C1 segment of cervical spinal cord (tissue), 14 donors: ENCODE measurements at places on chromosomes 5 and 9.

- no peak for DNase-seq
Observed at GRCh38 chr5:106481374-106481773, 1189.4 kb downstream of the EFNA5 start.

DNA sequence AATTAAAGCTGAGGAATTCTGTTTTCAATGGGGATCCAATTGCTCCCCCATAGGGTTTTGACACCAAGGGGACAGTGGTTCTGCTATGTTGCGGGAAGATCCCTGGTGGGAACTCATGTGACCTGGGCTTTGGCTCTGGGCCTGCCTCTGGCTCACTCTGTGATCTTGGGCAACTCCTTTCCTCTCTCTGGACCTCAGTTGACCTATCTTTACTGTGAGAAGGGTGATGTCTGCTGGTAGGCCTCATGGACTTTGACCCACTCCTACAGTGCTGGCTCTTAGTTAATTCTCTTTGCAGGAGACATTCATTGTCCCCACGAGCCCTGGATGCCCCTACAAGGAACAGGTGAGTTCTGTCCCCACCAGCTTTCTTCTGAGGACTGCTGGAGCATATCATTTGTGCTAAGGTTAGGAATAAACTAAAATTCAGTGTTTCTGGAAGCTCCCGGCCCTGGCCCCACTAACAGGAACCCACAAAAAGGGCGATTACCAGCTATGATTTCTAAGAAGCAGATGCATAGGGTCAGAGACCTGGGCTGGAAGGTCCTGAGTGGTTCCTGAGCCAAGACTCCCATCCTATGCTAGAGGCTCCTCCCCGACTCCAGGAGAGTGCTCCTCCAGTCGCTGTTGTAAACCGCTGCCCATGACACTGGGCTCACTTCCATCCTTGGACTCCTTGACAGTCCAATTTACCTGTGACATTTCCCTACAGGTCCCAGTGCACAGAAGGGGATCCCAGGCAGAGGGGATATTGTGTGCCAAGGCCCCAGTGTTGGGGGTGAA, 218.3 kb downstream of the PAX5 start:
- no peak for DNase-seq

GRCh38 chr5:19319252-19319651, 668.7 kb downstream of the CDH18 start:
- no peak for DNase-seq

GRCh38 chr5:36060420-36060887, 6.2 kb downstream of the UGT3A2 start:
- no peak for DNase-seq

GRCh38 chr9:113219969-113220368, 1.1 kb downstream of the FKBP15 start:
- DNase-seq: no peak

DNA sequence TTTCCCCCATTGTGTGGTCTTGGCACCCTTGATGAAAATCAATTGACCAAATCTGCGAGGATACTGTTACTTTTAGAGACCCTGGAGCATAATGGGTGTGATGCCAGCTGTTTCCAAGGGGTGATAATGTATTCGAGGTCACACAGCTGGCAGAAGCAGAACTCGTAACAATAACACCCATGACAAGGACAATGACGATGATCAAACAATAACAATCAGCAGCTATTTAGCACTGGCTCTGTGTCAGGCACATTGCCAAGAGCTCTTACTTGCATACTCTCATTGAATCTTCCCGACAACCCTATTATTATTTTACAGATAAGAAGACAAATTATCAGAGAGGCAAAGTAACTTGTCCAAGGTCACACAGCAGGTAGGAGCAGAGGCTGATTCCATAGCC, 223.7 kb upstream of the MSX2 start:
- DNase-seq: no peak

- DNase-seq: no peak
Observed at GRCh38 chr5:160233215-160233614, 3.9 kb downstream of the FABP6 start.

DNA sequence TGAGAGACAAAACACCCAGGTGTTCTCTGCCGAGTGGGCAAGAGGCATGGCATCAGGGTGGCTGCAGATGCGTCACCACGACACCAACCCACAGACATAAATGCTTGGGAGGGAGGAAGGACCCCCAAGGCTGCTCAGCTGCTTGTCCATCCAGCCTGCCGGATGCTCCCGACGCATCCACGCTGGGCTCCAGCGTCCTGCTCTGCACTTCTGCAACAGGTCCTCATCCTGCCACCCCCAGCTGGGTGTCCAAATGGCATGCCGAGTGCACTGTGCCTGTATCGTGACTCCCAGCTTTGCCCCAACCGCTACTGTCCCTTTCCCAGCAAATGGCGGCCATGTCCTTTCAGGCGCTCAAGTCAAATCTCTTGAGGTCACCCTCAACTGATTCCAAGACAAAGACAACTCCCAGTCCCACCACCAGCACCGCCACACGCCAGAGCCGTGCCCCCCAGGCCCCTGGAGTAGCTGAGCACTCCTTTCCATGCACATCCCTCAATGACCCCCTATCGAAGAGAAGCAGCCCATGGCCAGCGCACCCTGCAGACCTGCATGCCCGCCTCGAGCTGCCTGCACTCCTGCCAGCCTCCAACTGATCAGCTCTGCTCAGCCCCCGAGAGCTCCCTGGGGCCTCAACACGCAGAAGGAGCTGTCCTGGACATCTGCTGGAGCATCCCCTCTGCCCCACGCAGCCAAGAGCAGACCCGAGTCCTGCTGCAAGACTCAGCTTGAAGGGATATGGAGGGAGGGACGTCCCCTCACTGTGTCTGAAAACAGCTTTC, 116.7 kb downstream of the ROR2 start:
- DNase-seq: no peak

GRCh38 chr5:89117124-89117644, 234.2 kb upstream of the MEF2C start:
- DNase-seq: no peak

DNA sequence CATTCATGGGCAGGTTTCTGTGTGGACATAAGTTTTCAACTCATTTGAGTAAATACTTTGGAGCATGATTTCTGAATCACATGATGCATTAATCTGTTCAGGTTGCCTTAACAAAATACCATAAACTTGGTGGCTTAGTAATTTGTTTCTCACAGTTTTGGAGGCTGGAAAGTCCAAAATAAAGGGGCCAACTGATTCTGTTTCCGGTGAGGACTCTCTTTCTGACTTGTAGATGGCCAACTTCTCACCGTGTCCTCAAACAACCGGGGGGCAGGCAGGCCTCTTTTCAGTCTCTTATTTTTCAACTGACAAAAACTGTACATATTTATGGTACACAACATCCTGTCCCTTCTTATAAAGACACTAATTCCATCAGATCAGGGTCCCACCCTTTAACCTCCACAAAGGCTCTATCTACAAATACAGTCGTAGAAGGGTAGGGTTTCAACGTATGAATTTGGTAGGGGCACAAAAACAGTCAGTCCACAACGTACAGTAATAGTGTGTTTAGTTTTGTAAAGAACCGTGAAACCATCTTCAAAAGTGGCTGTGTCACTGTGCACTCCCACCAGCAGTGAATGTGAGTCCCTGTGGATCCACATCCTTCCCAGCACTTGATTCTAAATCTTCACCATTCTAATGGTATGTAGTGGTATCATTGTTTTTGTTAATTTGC, 37.2 kb downstream of the MLLT3 start:
- no peak for DNase-seq

DNA sequence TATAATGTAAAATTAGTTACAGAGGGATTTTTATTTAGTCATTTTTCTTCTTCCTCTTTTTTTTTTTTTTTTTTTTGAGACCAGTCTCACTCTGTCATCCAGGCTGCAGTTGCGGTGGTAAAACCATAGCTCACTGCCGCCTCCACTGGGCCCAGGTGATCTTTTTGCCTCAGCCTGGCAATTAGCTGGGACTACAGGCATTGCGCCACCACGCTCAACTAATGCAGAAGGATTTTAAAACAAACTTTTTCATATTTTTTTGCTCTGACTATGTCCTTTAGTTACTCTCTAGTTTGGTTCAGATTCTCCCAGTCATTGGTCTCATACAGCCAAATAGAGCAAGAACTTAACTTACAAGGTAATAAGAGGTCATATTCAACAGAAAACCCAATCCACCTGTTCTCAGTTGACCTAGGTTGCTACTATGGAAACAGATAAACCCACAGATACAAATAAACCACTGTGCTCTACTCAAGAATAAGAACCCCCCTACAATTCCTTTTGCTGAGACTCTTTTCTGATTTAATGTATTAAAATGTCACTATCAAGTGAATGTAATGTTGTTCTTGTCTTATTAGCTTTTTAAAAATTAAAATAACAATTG, 50.1 kb upstream of the TTC39B start:
- no peak for DNase-seq

- peak; percentile 79 for DNase-seq
Observed at GRCh38 chr5:179820483-179821297, at the start of gene SQSTM1. TSS of gene SQSTM1 (plus strand) at chr5:179820905. CDS start at chr5:179820937, 32 bp downstream.

DNA sequence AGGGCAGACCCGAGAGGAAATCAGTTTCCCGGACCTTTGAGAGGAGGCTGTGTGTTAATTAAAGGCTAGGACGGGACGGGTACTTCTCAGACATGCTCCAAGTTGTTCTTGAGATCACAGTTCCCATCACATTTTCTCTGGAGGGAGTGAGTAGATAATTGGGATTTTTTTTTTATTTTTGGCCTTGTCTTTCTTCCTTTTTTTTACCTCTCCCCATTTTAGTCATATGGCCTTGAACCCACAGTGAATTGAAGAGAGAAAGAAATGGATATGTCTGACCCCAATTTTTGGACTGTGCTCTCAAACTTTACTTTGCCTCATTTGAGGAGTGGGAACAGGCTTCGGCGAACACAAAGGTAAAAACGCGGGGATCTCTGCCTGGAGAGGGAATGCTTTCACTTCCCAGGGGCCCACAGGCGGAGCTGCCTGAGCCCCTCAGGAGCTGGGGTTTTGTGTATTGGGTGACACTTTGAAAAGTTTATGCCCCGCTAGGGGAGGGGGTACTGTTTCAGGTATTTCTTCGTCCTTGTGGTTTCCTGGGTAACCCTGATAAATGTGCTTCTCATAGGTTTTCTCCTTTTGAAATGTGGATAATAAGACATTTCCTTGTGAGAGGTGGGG, 191.8 kb downstream of the CD180 start:
- DNase-seq: no peak

GRCh38 chr9:110918316-110919049, 119.8 kb downstream of the LPAR1 start:
- DNase-seq: no peak

DNA sequence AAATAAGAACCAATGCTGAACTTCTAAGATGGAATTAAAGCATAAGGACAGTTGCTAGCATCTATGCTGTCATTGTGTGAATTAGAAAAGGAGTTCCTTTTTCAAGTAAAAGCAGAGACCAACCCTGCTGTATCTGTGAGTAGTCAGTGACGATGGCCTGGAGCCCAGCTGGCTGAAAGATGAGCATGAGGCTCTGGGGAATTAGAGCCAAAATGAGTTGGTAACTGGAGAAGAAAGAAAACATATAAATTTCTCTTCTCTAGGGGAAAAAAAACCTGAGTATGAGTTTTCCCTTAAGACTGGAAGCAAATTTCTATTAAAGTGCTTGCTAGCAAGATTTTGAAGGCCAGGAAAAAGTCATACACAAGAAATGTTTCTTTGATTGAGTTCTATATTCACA, 1.6 kb upstream of the SPZ1 start:
- peak; percentile 3 for DNase-seq

DNA sequence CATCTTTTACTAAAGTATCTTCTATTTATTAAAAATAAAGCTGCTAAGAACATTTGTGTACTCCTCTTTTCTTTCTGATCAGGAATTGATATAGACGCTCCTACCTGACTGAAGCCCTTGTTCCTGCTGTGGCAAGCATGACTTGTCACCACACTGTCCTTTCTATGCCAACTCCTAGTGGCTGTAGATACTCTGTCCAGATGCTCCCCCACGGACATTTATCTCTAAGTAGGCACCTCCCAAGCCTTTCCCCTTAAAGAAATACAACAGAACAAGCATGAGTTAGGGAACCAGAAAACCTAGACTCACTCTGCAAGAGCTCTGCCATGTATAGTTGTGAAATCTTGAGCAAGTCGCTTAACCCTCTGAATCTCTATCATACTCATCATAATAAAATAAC, 53.2 kb downstream of the FAM114A2 start:
- DNase-seq: no peak

DNA sequence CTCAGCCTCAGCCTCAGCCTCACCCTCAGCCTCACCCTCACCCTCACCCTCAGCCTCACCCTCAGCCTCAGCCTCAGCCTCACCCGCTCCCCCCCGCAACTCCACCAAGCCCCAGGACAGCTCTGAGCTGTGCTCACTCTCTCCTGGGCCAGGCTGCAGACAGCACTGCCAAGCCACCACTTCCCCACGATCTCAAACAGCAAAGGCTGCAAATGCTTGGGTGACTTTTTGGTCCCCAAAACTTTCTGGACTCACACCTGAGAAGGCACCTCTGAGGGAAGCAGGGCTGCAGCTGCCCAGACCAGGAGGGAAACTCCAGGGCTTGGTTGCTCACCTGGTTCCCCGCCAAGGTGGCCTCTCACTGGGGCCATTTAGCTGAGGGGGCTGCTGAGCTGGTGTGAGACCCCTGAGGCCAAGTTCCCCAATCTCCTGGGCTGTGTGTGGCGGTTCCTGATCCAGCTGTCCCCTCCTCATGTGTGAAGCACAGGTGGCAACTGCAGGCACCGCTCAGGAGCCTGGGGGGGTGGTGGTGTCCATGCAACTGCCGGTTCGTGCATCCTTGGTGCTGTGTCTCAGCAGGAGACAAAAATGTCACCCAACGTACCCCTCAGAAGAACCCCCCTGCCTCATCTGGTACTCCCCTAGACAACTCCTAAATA, 17.8 kb downstream of the MRPL36 start:
- DNase-seq: no peak

DNA sequence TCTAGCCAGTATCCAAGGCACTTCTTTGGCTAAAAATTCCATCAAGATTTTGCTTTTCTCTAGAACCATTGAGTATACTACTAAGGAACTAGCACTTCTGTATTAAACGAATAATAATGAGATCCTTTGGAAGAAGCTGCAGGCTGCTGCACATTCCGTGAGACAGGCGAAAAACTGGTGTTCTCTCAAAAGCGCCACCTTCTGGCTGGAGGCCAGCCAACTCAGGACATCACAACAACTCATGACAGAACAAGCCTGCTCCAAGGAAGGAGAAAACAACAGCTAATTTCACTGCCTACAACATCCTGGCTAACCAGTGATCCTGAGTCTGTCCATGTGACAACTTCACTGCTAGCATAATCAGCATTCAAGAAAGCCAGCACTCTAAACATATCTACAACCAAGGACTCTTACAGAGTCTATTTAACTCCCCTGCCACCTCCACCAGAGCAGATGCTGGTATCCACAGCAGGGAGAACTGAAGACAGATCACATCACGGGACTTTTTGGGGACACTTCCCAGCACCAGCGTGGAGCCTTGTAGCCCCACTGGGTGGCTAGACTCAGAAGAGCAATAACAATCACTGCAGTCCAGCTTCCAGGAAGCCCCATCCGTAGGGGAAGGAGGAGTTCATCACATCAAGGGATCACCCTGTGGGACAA, 150.5 kb downstream of the YTHDC2 start:
- DNase-seq: no peak

- DNase-seq: no peak
Observed at GRCh38 chr9:127792417-127793031, 6.7 kb downstream of the CDK9 start.

GRCh38 chr5:160315968-160316367, 3.6 kb upstream of the CCNJL start:
- no peak for DNase-seq

GRCh38 chr9:96163161-96163560, 138.8 kb downstream of the HSD17B3 start:
- DNase-seq: no peak

GRCh38 chr5:10573487-10574145, 9.7 kb downstream of the ANKRD33B start:
- no peak for DNase-seq
